ENCODE measurements at places on chromosomes 3 and 15.

DNA sequence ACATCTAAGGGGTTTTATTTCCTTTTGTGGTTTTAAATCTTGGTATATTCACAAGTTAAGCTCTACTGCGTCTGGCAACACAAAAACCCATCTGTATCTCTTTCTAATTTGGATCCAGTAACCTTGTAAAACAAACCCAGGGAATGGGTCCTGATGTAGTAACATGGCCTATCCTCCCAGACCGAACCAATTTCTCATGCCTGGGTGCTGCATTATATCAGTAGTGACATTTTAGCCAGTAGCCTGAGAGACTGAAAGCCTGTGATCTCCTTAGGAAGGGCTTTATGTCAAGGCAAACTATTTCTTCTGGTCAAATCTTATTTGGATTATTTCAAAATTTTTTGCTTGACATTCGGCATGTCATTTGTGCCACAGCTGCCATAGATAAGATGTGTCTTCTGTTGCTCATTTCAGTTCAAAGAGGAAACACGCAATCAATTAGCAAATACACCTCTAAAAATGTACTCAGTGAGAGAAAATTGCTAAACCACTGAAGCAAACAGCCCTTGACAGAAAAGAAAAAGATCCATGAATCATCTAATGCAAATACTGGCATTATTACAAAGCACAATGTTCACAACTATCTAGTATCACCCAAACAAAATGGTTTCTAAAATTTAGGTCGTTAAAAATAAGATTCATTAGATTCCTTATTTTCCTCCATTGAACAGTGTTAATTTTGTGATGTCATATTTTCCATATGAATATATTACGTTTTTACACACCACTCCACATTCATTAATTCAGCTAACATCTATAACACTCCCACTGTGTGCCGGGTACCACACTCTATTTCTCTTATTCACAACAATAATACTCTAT is 4.0 kb downstream of the NPTN start:
- DNase-seq: no peak

- DNase-seq: no peak
Measured at GRCh38 chr3:71360764-71361163, 222.8 kb downstream of the FOXP1 start.

DNA sequence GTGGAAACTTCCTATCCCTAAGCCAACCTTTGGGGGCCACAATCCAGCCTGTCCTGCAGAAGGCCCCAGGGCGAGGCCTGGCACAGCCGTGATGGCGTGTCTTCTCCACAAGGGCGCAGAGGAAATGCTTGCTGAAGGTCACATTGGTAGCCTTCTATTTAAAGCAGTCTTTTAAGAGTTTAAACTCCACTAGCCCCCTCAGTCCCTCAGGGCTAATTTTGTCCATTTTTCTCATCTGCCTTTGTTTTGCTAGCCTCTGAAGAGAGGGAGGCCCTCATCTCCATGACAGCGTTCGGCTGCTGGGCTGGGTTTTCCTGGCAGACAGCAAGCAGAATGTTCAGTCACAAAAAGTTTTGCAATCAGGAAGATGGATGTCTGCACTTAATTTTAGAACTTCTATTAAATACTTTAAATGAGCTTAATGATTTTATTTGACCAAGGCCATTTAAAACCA is 40.8 kb downstream of the RARB start:
- no peak for DNase-seq

DNA sequence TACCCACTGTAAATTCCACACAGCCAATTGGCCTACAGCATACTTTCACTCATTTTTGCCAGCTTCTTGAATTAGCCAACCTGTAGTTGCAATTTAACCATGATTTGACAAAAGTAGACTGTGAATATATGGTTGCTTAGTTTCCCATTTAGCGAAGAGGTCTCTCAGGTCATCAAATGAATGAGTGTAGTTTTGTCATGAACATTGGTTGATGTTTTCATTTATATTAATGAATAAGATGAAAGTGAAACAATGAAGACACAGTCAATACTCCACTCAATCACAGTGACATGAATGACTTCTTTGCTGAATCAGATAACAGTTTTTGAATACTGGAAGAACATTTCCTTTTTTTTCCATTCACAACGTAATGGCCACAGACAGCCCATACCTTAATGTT is 15.3 kb upstream of the FAM3D start:
- DNase-seq: no peak

DNA sequence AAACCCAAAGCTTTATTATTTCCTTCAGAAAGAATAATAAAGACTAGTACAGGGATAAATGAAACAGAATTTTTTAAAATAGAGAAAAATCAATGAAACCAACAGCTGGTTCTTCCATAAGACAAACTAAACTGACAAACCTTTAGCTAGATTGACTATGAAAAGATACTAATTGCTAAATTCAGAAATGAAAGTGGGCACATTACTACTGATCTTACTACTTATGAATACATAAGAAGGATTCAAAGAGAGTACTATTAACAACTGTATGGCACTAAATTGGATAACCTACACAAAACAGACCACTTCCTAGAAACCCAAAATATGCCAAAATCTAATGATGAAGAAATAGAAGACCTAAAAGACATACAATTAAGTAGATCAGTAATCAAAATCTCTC is 278.2 kb downstream of the ISL2 start:
- no peak for DNase-seq

DNA sequence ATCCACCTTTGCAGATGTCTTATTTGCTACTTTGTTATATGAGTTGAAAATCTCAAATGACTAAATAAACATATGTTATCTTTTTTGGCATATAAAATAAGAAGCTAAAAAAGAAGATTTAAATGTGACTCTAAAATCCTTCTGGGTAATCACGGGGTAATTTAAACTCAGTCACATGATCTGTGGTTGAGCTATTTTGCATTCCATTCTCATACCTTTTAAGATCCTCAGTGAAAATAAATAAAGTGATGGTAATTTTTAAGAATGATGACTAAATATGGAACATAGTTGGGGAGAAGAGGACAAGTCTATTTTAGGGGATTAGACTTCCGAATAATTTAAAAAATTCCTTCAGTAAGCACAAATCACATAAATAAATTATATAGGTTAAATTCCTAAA is 1076.8 kb downstream of the TUSC7 start:
- no peak for DNase-seq

- DNase-seq: no peak
Measured at GRCh38 chr15:63418811-63419210, 37.2 kb upstream of the CA12 start.

GRCh38 chr3:172543884-172544283 is 20.7 kb upstream of the TNFSF10 start:
- DNase-seq: no peak

- no peak for DNase-seq
Measured at GRCh38 chr15:27042230-27042629, 71.2 kb downstream of the GABRG3 start.

GRCh38 chr15:81024936-81025335 is 24.2 kb downstream of the TLNRD1 start:
- DNase-seq: no peak

DNA sequence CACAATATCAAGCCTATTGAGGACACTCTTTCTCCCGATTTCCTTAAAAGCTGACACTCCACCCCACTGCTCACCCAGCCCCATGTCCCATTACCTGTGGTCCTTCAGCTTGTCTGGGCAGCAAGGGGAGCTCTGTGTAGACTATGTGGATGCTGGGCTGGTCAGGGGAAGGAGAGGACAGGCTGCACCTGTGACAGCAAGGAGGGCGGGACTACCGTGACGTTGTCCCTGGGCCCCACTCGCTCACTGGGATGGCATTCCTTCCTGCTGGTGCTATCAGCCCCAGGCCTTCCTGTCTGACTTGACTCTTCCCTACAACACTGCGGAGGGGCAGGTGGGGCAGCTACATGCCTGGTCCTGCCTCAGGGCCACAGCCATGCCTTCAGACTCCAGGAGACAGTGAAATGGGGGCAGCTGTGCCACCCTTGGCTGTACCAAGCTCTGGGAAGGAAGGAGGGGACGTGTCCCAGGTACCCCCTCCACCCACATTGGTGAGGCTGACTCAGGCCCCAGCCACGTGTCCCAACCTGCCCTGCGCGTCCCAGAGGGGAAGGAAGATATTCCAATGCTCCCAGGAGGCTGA is at the start of gene TMEM40:
TMEM40 (minus strand) TSS at position 163 of the 583 bp plus-strand sequence. CDS start 9,427 bp downstream, outside the sequence.
- DNase-seq: no peak

DNA sequence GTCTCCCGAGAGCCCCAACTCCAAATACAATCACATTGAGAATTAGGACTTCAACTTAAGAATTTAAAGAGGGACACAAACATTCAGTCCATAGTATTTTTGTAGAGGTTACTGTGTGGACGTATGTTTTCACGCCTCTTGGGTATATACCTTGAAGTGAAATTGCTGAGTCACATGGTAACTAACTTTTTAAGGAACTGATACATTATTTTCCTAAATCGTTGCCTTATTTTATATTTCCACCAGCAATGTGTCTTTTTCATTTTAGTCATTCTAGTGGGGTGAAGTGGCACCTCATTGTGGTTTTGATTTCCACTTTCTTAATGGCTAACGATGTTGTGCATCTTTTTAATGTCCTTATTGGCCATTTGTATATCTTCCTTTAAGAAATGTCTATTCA is 11.8 kb downstream of the PARP15 start:
- DNase-seq: no peak

GRCh38 chr3:42490243-42490642 is 12.2 kb upstream of the VIPR1 start:
- no peak for DNase-seq

GRCh38 chr3:41324156-41324475 is 124.8 kb downstream of the CTNNB1 start:
- no peak for DNase-seq

DNA sequence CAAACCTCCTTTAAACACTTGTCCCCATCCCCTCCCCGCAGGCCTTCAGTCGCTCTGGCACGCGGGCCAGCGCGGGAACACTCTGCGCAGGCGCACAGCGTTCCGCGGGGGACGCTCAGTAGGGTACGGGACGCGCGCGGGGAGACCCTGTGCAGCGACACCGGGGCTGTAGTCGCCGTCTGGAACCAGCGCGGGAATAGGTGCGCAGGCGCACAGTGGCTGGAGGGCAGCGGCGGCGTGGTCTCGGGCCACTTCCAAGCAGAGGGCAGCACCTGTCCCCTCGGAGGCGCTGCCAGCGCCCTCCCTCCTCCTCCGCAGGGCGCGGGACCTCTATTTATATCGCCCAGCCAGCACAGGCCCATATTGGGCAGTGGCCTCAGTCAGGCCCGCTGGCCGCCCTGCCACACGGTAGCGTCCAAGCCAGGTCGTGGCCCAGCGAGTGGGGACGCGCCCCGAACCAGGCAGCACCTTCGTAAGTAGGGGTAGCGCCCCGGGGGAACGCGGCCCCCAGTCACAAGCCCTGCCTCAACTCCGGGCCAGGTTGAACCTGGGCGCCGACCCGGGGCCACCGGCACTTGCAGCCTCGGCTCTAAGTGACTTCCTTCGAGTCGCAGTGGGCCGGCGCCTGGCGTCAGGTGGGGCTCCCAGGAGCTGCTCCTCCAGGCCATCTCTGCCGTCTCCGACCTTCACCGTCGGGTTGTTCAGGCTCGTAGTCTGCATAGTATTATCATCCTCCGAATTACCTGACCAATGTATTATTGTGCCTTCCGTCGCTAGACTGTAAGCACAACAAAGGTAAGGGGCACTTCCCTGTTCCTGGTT is at the start of gene KBTBD12:
KBTBD12 (plus strand) TSS at position 118 of the 822 bp plus-strand sequence. CDS start 7,830 bp downstream, outside the sequence.
- no peak for DNase-seq

DNA sequence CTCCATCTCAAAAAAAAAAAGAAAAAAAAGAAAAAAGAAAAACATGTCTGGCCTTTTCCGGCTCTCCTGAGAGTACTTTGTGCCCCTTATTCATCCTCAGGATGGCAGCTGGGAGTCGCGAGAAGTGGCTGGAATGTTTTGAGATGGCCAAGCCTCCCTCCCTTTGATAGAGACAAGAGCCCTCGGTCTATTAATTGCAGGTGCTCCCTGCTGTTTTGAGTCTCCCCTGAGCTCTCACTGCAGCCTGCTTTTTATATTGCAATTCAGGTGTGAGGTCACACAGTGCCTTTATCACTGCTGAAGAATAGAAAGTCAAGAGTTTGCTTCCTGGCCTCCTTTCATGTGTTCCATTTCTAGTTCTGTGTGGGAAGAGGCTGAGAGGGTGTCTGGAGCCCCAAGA is 10.9 kb downstream of the CA12 start:
- no peak for DNase-seq

- DNase-seq: no peak
Measured at GRCh38 chr3:116835658-116836057, 126.1 kb downstream of the TUSC7 start.

- no peak for DNase-seq
Measured at GRCh38 chr3:185767002-185767688, 57.7 kb downstream of the IGF2BP2 start.

DNA sequence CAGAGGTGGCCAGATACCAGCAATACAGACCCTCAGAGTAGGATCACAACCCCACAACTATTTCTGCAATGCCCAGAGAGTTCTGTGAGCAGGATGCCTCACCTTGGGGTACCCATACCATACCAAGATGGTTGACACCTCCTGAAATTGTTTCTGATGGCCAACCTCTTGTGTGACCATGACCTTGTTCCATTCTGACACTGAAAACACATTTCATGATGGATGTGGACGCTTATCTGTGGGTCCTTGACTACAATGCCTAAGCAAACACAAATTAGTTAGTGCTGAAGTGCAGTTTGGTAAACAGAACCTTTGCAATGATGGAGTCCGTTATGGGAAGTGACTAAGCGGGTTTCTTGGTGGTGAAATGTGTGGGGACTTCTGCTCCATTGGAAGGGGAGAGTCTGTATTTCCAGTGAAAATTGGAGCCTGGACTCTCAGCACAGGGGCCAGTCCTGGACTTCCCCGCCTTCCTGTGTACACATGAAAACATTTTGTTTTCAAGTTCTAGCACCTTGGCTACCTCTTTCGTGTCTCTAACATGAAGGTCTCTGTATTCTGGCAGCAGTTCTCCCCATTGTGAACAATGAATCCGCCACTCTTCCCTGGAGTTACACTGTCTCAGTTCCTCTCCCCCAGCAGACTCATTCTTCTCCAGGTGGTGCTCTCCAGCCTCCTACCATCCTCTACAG is 106.2 kb downstream of the XXYLT1 start:
- DNase-seq: no peak

GRCh38 chr15:75945953-75946352 is 42.3 kb downstream of the FBXO22 start:
- DNase-seq: no peak

DNA sequence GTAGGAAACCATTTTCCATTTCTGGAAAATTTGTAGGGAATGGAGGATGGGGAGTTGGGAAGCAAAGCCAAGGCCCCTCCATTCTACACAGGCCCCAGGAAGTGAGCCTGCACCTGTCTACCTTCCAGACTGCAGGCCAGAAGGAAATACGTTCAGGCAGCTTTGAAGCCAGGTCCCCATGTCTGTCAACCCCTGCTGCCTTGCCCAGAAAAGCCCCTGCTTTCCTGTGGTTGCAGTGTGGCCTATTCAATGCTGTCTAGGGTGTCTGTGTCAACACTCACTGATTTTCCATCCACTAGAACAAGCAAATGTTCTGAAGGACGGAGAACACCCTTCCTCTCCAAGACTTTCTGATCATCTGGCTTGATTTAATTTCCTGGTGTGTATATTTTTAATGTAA is 281.9 kb downstream of the TLE3 start:
- DNase-seq: no peak

All from activated CD8-positive, alpha-beta memory T cell treated with anti-CD3 and anti-CD28 coated beads for 1 hour (primary cell).